ENCODE measurements at places on chromosomes 5 and 9.

DNA sequence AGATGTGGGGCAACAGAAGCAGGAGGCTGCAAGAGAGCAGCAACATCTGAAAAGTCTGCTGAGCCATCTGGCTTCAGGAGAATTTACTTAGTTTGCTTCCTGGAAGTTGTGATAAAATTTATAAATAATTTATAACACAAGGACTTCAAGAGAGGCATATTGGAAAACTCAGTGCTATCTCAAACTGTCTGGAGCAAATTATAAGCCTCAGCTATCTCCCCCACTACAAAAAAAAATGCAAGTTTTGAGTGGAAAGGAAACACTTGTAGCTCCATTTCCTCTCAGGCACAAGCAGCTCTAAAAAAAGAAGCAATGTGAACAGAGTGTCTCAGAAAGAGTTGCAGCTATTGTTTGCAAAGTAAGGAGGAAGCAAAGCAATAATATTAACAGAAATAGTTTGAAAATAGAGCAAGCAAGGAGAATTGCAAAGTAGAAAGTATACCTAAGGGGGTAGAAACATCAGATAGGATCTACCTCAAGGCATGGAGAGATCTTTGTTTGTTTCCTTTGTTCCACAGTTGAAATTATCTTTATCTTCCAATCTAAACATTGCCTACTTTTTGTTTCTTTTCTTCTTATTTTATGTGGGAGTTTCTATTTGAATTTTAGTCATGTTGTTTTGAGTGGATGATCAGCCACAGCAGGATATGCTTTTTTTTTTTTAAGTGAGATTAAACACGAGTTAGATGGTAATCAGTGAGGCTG, 55.9 kb upstream of the IL6ST start:
- DNase-seq, result no peak

- DNase-seq, result no peak
Measured at GRCh38 chr9:88684046-88684445, 149.1 kb downstream of the NXNL2 start.

DNA sequence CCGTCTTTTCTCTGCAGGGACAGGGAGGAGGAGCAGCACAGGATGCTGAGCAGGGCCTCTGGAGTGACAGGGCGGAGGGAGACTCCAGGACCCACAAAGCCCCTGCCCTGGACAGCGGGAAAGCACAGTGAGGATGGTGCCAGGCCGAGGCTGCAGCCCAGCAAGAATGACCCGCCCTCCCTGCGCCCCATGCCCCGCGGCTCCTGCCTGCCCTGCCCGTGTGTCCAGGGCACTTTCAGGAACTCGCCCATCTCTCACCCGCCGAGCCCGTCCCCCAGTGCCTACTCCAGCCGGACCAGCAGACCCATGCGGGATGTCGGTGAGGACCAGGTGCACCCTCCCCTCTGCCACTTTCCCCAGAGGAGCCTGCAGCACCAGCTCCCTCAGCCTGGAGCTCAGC, 9.1 kb upstream of the EXOC3 start:
- DNase-seq, result no peak

GRCh38 chr9:82549174-82549821, 513.6 kb downstream of the RASEF start:
- no peak for DNase-seq
